ENCODE measurements at places on chromosomes 12 and 14.

DNA sequence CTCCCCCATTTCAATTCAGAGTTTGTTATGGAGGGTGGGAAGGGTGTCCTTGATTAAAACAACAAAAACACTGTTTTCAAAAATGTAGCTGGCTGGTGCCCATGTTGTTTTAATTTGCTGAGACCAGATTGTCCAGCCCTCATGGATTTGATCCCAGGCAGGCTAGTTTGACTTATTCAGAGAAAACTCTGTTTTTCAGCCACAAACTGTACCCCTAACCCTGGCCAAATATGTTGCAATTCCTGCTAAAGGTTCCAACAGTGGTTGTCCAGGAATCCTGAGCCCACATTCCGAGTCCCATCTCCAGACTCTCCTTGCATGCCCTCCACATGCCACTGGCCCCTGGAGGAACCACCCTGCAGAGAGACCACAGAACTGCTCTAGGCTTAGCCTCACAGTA, 36.0 kb downstream of the MAP1LC3B2 start:
- no peak for DNase-seq

DNA sequence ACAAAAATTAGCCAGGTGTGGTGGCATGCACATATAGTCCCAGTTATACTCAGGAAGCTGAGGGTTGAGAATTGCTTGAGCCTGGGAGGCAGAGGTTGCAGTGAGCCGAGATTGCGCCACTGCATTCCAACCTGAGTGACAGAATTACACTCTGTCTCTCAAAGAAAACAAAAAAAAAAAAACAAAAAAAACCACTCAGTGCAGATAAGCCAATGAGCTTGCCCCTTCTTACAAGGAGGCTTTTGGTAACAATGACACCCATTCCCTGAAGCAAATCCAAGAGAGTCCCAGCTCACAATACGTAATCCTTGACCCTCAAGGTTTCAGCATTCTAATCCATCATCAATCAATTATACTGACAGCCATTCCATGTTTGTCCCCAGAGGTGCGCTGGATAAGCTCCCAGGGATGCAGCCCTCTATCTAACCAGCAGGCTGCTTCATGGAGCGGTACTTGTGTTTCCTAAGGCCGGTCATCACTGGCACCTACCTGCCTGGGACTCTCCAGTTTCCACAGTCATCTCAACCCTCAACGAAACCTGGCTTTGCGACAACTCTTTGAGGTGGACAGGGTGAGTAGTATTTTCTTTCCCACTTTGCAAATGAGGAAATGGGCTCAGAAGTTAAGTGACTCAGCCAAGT, 12.4 kb downstream of the GCN1 start:
- DNase-seq = no peak

DNA sequence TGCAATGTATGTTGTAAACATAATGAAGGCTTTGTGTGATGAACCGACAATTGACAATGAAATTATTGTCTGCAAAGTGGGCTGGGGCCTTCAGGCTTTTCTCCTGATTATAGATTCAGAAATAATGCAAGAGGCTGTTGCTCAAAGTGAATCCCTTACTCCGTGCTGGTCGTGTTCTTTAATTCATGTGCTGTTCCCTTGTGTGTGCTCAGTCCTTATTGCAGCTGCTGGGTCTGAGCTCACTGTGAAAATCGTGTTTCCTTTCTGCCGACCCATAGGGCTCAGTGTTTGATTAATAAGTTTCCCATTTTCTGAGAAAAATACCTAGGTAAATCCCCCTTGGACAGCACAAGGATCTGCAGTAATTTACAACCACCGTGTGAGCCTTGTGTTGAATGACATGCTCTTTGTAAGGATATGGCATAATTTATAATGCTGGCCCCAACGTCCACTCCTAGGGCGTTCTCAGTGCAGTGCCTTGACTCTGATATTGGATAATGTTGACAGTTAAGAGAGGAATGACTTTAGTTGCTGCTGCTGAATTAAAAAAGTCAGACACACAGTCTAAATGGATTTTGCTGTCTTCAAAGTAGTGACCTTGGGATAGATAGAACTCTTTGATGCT, 81.6 kb downstream of the RGS6 start:
- no peak for DNase-seq

- no peak for DNase-seq
Observed at GRCh38 chr14:28102814-28103213, 663.8 kb upstream of the FOXG1 start.

- DNase-seq = no peak
Observed at GRCh38 chr12:107642240-107642639, 43.4 kb upstream of the PWP1 start.

- no peak for DNase-seq
Observed at GRCh38 chr14:62957562-62957961, 87.7 kb downstream of the KCNH5 start.

DNA sequence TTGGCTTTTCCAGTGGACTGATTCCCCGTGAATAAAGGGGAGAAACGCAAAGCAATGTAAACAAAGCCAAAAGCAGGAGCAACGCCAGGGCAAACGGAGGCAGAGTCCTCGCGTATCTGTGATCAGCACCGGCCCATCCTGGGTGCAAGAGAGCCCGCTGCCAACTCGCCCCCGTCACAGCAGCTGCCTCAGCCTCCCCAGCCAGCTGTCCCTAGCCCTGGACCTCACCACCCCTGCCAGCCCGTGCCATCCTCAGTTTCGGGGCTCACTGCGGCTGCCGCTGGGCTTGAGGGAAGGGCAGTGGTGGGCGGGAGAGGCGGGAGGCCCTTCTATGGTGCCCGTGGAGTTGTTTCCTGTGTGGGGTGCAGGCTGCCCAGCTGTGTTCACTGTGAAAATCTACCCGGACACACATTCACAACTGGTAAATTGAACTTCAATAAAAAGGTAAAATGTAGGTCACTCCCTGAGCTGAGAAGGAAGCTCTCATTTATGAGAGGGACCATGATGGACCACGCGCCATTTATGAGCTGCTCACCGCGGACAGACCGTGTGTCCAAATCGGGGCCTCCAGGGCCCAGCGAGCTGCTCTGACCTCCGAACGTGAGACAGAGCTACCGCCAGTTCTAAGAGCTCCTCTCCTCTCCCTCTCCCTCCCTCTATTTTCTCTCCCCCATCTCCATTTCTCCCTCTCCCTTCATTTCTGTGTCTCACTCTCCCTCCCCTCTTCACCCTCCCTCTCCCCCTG, 330.5 kb upstream of the SFSWAP start:
- no peak for DNase-seq

DNA sequence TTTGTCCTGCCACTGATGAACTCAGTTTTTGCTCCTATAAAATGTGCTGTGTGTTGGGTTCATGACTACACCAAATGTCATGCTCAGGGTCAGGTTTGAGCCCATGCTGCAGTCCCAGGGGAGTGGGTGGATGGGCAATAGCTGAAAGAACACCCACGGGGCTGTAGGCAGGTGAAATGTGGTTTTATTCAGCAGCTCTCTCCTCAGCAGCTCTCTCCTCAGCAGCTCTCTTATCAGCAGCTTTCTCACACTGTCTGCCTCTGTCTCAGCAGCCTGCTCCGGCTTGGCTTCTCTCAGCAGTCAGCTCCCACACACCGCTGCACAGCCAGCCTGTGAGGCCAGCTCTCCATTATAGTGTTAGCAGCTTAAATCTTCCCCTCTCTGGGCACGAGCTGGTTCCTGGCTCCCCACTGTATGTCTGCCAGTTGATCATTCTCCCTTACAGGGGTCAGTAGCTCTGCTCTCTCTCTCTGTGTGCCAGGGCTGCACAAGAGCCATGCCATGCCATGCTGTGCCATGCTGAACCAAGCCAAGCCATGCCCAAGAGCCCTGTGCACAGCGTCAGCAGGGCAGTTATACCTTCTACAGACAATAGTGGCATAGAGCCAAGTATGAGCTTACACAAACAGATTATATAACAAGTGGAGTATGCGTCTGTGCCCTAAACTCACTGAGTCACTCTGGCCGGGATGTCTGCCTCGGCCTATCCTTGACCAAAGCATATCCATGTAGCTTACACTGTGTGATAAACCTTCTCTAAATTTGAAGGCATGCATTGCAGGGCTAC, 303.3 kb upstream of the TMPO start:
- DNase-seq = no peak

DNA sequence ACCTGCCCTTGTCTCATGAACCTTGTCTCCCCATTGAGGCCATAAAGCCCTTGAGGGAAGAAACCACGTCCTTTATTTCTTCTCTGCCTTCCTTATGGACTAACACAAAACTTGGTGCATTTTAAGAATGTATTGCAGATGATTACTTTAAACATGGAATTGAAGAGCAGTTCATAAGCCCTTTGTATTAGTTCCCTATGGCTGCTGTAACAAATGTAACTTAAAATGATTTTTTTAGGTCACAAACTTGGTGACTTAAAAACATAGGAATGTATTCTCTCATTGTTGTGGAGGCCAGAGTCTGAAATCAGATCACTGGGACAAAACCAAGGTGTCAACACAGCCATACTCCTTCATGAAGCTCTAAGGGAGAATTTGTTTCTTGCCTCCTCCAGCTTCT, 185.5 kb downstream of the PHLDA1 start:
- no peak for DNase-seq

DNA sequence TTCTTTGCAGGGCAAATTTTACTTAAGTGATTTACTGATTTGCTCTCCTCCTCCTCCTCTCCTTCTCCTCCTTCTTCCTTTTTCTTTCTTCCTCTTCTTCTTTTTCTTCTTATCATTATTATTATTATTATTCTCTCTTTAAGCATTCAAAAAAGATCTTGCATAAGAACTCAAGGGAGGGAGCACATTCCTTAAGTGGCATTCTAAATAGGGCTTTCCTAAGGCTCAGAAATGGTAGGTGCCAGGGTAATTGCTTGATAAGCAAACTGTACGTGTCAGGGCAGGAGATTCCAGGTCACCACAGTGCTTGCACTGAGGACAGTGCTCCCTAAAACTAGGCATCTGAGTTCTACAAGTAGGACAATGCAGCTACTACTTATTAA, 92.4 kb downstream of the SPTSSA start:
- no peak for DNase-seq

- no peak for DNase-seq
Observed at GRCh38 chr14:99589651-99590530, 14.1 kb downstream of the CCDC85C start.

DNA sequence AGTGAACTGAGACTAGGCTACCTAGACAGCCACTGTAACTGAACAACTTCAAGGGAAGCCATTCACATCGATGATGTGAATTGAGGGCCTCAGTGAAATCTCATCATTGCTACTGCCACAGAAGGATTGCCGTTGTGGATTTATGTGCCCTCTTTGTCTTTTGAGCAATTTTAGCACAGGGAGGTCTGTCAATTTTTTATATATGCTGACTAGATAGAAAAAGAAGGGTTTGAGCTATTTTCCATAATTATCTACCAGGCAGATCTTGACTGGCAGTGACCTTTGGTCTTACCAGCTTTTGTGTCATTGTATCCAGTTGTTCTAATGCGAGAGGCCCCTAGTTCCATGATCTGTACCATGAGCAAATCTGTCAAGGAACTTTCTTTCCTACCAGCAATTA, 179.4 kb downstream of the ERC1 start:
- DNase-seq = no peak

- no peak for DNase-seq
Observed at GRCh38 chr12:2092890-2093289, 40.1 kb downstream of the CACNA1C start.

DNA sequence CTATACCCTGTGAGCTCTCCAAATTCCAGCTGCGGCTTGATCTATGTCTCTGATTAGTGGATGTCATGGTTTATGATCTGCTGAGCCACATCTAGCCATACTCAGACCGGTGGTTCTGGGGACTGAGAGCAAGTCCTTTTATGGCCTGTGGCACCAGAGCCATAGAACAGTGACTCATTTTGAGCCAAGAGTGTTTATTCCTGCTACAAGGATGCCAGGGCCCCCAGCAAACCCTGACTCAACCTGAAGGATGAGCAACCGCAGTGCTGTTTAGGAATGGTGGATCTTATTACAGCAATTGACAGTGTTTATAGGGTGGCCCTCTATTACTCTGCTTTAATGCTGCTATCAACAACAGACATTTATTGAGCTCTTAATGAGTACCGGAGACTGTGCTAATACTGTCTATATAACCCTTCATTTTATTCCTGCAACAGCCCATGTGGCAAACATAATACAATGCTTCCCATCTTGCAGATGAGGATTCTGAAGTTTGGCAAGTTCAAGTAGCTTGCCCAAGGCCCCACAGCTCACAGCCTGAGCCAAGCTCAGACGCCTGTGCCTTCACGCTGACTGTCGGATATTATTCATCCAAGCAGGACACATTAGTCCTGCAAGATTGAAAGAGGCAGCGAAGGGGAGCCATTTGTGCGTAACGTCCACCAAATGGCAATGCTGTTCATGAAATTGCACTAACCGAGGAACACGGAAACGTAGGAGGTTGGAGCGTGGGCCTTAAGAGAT, 273.6 kb upstream of the PWP1 start:
- DNase-seq = no peak

- no peak for DNase-seq
Observed at GRCh38 chr12:6092784-6093722, 31.4 kb downstream of the VWF start.

DNA sequence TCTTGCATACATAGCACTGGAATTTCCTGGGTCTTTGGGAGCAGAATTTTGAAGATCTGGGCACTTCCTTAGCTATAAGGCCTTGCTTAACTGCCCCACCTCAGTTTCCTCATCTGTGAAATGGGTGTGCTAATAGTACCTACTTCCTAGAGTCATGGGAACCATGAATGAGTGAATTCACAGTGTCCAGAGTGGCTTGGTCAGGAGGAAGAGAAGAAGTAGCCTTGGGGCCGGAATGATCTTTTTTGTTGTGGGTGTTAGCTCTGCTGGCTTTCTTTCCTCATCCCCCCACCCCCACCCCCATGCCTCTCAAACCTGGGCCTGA, 2.4 kb downstream of the SH2B3 start:
- DNase-seq = no peak

DNA sequence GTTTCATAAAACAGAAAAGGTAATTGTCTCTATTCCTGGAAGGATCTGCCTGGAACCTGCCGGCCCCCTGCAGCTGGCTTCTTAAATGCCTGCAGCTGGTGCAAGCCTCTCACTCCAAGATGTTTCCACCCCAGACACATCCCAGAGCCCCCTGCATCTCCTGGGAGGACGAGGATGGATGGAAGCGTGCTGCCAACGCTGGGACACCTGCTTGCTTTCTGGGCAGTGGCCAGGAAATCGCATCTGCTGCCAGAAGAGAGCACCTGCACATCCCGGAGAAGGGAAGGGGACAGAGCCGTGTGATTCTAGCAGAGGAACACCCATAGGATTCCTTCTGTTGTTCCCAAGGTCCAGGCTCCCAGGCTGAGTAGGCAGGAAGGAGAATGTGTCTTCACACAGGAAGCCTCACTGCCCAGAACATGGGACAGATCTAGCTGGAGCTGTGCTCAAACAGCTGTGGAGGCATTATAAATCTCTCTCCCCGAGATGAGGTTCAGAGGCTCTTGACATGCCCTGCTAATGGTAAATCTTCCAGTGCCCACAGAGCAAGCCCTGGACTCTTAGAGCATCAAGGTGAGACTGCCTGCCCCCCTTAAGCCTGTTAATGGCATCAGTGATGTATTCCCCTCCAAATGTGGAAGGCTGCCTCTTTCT, 138.8 kb upstream of the MAP1LC3B2 start:
- no peak for DNase-seq

- DNase-seq = no peak
Observed at GRCh38 chr12:9992296-9992695, 6.6 kb downstream of the CLEC1B start.

Data from stimulated activated CD4-positive, alpha-beta T cell treated with anti-CD3 and anti-CD28 coated beads, TNF-alpha, amount 100 ng/mL, for 1 hour (primary cell).